KBM-7 (cell line): ENCODE measurements at places on chromosomes 7 and 10.

DNA sequence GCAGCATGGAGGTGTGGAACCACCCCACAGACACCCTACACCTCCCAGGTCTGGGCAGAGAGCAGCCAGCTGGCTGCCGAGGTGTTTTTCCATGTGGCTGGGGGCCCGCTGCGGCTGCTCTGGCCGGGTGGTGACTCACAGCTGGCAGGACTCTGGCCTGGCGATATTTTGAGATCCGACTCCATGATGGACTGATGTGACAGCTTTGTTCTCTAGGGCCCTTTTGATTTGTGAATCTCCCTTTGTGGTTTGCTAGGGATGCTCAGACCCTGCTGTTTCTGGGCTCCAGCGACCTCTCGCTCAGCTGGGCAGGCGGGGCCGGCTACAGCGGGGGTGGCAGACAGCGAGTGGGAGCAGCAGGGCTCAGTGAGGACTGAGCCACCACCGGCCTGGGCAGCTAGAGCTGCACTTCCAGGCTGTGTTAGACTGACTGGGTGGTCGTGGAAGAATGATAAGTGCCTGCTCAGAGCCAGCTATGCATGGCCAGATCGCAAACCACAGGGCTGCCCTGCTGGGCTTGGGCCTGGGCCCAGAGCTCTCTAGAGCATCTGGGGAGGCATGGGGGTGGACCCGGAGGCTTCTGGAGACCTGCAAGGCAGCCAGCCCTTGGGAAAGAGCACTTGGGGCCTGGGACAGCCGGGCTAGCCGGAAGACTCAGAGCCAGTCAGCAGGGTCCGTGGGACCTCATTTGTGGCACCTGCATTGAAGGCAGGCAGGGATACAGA, 46.2 kb upstream of the GDF10 start:
- DNase-seq: no peak

DNA sequence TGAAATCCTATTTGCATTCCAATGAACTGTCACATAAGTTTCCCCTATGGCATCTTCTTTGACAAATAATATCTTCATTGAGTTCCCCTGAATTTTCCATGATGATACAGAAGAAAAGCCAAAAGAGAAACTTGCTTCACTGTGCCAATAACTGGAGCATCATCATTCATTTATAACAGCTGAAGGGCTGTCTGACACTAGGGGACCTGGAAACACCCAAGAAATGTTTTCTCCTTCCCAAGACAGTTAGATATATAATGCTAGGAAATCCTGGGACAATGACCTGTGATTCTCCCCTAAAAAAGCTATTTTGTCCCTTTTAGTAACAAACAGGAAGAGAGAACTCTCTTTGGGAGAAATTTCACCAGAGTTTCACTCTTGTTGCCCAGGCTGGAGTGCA, 133.6 kb downstream of the SEMA3C start:
- DNase-seq: no peak

DNA sequence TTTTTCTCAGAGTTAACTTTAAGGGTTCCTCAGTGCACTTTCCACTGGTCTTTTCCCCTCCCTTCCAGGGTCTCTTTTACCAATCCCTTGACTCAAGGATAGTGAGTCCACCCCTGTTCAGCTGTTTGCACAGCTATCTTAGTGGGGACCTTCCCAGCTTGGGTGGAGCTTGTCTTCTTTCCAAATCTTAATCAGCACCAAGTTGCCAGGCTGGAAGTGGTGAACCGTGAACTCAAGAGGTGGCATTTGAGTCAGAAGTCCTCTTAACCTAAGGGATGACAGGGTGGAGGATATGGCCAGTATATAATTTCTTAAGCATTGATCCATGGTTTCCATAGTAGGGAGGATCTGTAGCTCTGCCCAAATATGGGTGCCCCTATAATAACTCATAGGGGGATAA, 25.0 kb downstream of the MAPK8 start:
- no peak for DNase-seq

- DNase-seq: no peak
Measured at GRCh38 chr10:46520941-46521340, 35.5 kb downstream of the GPRIN2 start.

GRCh38 chr7:39042670-39043069, 65.0 kb downstream of the POU6F2 start:
- no peak for DNase-seq

DNA sequence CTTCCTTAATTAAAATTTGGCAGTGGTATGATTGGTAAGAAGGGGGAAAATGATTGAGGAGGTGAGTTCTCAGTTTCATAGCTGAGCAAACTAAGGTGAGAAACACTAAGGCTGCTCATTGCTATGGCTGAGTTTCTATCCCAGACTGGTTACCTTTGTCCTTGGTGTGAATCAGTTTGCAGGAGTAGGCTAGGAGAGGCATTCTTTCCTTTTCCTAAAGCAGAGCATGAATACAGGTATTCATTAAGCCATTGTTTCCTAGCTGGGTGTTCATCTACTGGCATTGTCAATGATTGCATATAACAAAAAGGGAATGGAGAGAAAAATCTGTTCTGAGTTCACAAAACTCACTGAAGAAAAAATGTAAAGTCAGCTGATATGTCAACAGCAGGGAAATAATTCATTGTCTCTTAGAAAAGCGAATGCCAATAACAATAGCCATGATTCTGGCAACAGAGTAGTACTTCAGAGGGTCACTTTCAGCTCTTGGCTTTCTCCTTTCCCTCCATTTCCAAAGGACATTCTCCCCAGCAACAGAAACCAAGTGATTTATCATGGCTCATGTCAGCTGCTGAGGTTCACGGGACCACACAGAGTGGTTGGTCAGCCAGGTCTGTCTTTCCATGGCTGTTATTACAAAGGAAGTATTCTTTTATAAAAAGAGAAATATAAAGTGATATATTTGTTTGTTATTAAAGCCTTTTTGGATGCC, 234.0 kb downstream of the BICC1 start:
- DNase-seq: no peak

GRCh38 chr10:96720422-96721206, at the start of gene PIK3AP1:
TSS of gene PIK3AP1 (minus strand) at chr10:96720514. CDS start at chr10:96720394, 120 bp downstream.
- peak; percentile 74 for DNase-seq

- no peak for DNase-seq
Measured at GRCh38 chr7:112622159-112622715, 141.4 kb downstream of the LSMEM1 start.

DNA sequence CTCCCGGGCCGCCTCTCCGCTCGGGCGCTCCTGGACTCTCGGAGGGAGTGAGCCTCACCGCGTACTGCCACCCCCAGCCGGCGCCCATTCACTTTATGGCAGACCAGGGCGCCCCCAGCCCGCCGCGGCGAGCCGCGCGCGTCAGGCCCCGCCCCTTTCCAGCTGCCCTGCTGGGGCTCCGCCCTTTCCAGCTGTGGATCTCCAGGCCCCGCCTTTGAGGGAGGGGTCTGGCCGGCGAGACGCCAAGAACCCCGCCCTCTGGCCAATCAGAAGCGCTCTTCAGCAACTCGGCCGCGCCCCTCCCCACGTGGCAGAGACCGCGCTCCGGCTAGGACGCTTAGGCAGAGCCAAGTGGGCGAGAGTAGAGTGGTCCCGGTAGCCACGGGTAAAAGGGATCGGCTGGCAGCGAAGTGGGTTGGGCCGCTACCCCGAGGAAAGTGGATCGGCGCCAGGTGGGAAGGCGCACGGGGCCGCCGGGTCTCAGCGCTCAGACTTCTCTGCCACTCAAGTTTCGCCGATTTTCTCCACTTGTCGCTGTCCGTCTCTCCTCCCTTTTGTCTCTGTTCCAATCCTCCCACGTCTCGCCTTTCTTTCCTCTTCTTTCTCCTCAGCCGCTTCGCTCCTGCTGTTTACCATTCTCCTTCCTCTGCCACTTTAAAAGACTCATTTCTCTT, at the start of gene PITX3:
PITX3 (minus strand) TSS at position 69 of the 674 bp plus-strand sequence. CDS start 9,432 bp downstream, outside the sequence.
- DNase-seq: peak; percentile 91

GRCh38 chr7:149293946-149294633, 32.1 kb downstream of the ZNF783 start:
- DNase-seq: no peak

GRCh38 chr10:84415539-84416244, 87.3 kb downstream of the CCSER2 start:
- peak; percentile 51 for DNase-seq

DNA sequence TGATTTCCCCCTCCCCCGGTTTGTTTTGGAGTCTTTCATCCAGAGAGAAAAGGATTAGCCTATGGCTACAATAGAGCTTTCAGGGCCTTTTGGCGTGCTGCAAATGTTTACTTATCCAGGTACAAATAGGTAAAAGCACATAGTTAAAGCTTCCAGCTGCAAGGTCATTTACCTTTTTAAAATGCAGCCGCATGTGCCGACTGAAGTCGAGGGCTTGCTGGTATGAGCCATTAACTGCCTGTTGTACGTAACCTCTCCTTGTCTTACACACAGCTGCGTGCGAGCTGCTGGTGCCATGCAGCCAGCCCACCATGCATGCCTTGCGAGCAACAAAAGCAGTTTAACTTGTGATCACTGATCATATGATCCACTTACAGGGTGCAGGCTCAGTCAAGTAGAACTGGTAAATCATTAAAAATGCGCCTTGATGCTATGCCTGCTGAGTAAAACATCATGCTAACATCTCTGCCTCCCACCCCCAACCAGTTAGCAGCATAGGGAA, 866.4 kb downstream of the LRMDA start:
- DNase-seq: no peak

DNA sequence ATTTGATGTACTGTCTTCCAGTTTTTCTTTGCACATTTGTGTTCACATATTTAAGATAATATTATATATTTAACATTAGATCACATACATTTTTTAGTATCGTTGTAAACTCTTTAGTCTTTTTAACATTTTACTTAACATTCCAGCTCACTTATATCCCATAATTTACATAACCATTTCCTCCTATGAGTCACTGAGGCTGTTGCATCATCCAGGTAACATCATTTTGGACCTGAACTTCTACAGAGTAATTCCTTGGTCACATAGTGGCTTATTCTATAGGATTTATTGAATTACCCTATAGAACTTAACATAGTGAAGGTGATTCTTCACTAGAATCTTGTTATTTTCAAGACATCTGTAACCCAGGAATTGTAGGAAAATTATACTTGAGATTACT, 194.4 kb downstream of the POU6F2 start:
- no peak for DNase-seq

DNA sequence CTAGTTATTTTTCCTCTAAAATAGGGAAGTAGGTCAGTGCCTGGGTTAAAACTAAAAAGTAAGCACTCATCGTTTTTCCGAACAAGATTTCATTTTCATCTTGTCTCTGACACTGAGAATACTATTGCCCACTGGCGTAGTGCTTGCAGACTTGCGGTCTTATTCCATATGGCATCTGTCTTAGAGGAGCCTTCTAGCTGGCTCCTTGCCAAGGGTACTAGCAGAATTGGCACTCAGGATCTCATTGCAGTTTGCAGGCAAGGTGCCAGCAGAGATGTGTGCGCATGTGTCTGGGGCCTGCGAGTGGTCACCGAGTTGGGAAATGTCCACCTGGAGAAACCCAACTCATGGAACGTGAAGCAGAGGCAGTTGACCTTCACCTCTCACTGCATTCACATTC, 143.4 kb downstream of the CELF2 start:
- no peak for DNase-seq

GRCh38 chr10:5502061-5502521, 2.7 kb upstream of the CALML5 start:
- no peak for DNase-seq

DNA sequence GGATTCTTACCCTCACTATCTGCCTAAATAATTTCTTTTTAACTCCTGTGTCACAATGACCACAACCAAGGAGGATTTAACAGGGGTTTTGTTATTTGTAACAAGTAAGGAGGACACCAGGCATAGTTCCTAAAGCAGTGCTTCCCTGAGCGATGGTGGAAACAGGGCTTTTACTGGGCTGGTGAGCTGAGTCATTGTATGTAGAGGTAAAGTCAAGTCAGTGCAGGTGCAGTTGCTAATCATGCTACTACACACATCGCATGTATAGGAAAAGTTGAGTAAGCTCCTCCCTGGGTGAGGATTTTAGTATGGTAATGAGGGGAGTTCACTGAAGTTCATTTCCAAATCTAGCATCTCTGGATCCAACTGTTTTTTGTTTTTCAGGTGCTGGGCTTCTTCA, 22.9 kb upstream of the ABCA13 start:
- DNase-seq: no peak

DNA sequence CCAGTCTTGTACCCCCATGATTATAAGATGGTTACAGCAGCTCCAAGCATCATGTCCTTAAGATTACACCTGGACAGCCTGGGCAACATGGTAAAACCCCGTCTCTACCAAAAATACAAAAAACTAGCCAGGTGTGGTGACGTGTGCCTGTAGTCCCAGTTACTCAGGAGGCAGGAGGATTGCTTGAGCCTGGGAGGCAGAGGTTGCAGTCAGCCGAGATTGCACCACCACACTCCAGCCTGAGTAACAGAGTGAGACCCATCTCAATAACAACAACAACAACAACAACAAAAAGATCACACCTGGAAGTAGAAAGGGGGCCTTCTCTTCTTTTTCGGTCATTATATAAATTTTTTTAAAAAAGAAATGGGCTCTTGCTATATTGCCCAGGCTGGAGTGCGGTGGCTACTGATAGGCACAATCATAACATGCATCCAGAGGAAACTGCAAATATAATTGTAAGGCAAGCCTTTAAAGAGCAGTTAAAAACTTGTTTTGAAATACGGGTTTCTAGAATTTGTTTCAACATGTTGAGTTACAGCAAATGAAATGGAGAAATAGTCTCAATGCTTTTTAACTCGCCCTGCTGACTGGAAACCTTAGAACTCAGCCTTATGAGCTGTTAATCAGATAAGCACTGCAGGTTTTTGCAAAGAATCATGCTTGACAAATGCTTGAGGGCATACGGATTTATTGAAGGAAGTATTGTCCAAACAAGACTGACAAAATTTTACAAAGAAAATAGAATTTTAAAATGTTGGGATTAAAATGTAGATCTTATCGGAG, 4.7 kb upstream of the ENTPD7 start:
- DNase-seq: no peak

DNA sequence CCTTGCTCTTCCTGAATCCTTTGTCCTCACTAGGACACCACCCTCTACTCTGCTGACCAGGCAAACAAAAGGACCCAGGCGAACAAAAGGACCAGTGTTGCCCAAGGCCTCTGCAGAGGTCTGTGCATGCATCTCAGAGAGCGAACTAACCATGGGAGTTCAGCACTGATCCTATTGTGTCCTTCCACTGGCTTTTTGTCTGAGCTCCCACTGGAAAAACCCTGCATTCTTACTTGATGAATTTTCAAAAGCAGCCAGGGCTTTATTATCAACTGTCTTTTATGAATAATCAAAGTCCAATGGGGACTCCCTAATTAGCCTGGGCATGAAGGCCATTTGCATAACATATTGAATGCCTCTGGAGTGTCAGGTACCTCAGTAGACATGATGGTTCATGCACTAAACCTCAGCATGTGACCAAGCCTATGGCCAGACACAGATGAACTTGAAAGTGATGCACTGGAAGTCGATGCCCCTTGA, 140.6 kb downstream of the KCNMA1 start:
- no peak for DNase-seq
